Neural progenitor cell (in vitro differentiated cells): ENCODE measurements at places on chromosomes 16 and 17.

DNA sequence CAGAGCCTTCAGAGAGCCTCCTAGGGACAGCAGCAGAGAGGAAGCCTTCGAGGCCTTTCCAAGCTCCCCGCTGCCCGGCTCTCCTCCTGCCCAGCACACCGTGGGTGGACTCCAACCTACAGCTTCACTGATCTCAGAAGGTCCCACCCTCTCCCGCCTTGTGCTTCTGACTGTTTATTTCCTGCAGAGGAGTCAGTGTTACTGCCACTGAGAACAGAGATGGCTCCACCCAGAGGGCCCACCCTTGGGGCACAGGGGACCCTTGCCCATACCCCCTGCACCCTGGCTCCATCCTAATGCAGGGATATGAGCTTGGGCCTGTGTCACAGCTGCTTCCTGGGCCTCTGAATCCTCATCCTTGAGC is 52.8 kb upstream of the TOB1 start:
- no peak for DNase-seq

GRCh38 chr17:67562005-67562404 is 155.7 kb upstream of the NOL11 start:
- no peak for DNase-seq

DNA sequence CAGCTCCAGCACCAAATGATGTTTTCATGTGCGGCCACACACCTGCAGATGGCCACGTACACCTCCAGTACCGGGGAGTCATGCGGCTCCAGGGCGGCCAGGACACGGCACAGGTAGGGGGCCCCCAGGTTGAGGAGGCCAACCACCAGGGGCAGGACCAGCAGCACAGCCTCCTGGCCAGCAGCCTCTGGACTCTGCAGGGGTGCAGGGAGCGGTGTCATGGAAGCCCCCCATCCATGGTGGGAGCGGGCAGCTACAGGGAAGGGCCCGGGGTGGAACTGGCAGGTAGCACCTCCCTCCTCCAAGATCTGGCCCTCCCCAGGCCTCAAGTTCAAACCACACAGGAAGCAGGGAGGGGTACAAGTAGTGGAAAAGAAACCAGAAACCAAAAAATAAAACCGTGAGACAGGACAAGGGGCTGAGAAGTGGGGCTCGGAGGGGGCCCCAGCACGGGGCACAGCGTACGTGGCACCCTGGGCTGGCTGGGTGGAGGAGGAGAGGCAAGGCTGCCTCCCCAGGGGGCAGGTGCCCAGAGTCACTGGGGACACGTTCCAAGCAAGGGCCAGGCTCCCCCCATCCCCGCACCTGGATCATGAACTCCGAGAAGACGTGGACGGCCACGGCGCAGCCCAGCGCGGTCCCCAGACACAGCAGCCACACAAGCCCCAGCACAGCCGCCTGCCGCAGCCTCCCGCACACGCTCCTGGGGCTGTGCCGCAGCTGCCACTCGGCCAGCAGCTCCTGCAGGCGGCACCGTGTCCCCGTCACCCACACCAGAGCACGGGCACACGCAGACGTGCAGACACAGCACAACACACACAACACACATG is 7.4 kb downstream of the TMC6 start:
- no peak for DNase-seq

GRCh38 chr17:38715216-38715943 is 10.3 kb downstream of the MLLT6 start:
- no peak for DNase-seq

GRCh38 chr17:17186051-17186450 is 20.1 kb downstream of the PLD6 start:
- DNase-seq = no peak

DNA sequence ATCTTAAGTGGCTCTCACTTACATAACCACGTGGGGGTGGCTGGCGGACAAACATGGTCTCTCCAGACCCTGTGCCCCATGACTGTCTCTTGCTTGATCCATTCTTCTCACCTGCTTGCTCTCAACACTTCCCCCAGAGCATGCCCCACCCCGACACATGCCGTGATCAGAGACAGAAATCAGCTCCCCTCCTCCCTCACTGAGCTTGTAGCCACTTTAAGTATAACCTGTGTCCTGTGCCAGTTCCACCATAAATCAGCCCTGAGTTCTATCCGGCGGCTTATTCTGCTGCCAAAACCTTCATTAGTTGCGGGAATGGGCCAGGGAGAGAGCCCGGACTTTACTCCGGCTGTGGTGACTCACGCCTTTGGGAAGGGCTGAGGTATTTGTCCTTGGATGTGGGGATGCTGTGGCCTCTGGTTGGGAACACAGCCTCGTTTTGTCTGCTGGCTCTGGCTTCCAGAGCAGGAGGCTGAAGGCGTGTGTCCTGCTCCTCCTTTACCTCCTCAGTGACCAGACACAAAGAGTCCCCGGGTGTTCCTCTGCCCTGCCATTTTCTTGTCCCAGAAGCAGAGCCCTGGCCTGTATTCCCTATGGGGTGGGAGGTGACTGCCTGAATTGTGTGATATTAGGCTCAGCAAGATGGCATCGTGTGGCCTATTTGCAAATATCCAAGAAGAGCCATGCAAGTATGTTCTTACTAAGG is 21.1 kb downstream of the ANKRD40 start:
- no peak for DNase-seq

DNA sequence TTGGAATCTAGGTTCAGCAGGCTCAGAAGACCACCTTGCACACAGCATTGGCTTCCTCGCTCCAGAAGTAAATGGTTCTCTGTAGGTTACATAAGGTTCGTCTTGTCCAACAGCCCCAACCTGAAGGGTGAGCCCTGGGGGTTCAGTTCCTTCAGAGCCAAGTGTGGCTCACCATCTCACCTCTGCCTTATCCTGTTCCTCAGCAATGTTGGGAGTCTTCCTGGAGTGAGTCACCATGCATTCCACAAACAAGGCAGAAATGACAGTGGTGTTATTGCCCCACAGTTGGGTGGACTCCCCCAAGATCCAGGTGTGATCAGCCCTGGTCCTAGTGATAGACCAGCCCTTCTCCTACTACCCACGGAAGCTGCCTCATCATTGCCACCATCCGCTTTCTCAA is 26.8 kb upstream of the SMPD3 start:
- no peak for DNase-seq

GRCh38 chr17:80379348-80379747 is 35.6 kb upstream of the ENDOV start:
- no peak for DNase-seq
